Fibroblast of skin of right quadriceps (primary cell): ENCODE measurements at places on chromosomes 12 and 14.
A peak's percentile ranks its signal among the peaks of the same experiment; 100 is the strongest.

GRCh38 chr12:131116468-131117117, 162.9 kb downstream of the ADGRD1 start:
- DNase-seq = peak; percentile 52

DNA sequence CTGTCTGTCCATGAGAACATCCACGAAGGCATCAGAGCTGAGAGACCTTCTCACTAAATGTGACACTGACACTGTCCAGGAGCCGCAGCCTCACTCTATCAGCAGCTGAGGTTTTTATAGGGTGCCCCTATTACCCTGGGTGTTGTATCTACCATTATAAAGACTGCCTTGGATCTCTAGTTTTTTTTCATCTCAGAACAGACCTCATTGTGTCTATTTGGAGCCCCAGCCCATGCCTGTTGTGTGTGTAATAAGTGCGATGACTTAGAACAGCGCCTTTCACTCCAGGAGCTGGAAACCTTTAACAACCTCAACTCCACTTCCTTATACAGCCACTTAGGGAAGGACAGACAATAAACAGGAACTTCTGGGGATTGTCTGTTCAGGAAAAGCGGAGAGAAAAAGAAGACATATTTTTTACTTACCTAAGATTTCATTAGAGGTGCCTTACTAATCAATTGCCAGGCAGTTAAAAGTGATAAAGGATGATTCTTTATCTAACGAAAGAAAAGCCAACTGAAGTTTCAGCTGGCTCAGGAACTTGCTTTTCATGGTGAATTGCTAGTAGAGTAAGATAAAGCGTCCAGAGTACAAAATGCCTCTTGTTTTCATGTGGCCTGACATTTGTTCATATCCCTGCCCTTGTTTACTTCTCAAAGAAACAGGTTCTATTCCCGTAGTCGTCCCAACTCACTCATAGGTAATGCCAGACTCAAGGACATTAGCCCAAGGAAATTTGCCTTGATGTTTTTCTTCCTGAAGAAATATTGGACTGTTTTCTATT, 420.6 kb downstream of the RAD51B start:
- DNase-seq = no peak

- DNase-seq = peak; percentile 60
These were observed 1.2 kb upstream of the SH2B3 start for GRCh38 chr12:111404362-111405148.

GRCh38 chr12:96303653-96304052, 96.6 kb downstream of the CDK17 start:
- DNase-seq = no peak

DNA sequence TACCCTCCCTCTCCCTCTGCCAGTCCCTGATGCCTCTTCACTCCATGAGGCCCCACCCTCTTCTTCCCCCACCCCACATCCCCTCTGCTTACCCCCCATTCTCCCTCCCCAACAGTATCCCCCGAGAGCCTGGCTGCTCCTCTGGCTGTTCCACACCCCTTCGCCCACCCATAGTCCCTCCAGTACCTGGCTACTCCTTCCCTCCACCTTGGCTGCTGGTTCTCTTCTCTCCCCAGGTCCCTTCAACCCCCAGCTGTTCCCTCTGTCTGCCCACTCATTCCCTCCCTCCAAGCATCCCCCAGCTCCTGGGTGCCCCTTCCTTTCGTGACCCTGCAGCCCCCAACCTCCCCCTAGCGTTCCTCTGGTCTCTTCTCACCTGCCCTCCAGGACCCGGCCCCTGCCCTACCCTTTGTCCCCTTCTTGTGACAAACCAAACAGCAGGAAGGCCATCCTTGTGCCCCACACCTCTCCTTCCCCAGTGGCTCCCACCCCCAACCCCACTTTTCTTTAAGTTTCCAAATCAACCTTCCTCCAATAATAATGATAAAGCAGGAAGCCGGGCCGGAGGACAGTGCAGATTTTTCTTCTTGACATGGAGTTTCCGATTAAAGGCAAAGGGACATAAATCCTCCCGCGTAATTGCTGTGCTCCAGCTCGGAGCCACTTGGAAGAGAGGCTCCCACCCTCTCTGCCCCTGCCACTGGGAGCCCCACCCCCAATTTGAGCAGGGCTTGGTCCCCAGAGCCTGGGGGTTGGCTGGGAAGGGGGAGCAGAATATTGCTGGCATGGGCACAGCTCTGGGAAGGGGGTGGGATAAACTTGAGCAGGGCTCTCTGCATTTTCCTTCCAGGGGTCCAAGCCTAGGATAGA, 40.0 kb downstream of the SMUG1 start:
- no peak for DNase-seq

- DNase-seq = no peak
These were observed 120.7 kb upstream of the SCAF11 start for GRCh38 chr12:46110928-46111699.

- no peak for DNase-seq
These were observed 15.7 kb upstream of the SLC10A1 start for GRCh38 chr14:69812711-69813110.

- peak; percentile 35 for DNase-seq
These were observed 6.9 kb upstream of the SVOP start for GRCh38 chr12:109027767-109028166.

DNA sequence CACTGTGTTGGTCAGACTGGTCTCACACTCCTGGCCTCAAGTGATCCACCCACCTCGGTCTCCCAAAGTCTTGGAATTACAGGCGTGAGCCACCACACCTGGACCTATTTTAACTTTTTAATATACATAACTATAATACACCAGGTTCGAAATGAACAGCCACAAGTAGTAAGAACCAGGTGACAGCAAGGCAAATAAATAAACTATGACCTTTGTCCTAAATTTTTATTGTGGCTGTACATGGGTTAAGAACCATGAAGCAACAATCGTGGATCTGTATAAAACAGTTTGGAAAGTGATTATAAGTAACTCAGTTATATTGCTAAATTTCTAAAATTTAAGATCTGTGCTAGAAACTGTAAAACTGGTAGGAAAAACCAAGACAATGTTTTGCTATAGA, 41.5 kb downstream of the GXYLT1 start:
- DNase-seq = no peak

DNA sequence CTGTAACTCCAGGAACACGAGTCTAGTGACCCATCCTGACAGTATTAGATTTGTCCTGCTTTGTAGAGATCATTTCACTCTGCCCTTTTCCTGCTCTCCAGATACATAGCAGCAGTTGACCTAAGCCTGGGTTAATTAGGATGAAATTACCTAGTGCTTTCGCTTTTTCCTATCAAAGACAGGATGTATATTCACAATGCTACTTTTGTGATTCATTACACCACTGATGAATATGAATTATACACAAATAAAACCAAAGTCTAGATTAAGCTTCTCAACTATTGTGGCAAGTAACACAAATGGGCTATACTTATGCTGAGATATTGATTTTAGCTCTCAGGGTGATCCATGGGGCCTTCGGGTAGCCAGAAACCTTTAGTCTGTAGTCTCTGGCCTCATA, 17.9 kb downstream of the CERS5 start:
- no peak for DNase-seq

DNA sequence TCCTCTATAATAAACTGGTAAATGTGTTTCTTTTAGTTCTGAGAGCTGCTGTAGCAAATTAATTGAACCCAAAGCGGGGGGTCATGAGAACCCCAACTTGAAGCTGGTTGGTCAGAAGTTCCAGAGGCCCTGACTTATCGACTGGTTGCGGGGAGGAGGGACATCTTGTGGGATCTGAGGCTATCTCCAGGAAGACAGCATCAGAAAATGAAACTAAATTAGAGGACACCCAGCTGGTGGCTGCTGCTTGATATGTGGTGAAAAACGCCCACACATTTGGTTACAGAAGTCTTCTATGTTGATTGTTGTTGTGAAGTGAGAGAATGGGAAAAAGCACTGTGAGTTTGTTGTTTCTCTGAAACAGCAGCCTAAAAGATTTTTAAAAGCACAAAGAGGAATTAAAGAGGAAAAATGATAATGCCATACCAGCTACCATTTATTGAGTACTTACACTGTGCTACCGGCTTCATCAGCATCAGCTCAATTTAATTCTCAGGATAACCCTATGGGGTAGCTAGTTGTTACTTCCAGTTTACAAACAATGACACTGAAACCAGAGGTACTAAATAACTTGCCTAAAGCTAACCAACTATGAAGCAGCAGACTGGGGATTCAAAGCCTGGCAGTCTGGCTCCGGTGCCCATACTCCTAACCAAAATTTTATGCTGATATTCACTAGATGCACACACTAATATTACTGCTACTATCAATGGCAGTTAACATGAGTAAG, 24.3 kb downstream of the DDX24 start:
- no peak for DNase-seq

GRCh38 chr12:59046763-59047534, 126.6 kb upstream of the LRIG3 start:
- DNase-seq = no peak

DNA sequence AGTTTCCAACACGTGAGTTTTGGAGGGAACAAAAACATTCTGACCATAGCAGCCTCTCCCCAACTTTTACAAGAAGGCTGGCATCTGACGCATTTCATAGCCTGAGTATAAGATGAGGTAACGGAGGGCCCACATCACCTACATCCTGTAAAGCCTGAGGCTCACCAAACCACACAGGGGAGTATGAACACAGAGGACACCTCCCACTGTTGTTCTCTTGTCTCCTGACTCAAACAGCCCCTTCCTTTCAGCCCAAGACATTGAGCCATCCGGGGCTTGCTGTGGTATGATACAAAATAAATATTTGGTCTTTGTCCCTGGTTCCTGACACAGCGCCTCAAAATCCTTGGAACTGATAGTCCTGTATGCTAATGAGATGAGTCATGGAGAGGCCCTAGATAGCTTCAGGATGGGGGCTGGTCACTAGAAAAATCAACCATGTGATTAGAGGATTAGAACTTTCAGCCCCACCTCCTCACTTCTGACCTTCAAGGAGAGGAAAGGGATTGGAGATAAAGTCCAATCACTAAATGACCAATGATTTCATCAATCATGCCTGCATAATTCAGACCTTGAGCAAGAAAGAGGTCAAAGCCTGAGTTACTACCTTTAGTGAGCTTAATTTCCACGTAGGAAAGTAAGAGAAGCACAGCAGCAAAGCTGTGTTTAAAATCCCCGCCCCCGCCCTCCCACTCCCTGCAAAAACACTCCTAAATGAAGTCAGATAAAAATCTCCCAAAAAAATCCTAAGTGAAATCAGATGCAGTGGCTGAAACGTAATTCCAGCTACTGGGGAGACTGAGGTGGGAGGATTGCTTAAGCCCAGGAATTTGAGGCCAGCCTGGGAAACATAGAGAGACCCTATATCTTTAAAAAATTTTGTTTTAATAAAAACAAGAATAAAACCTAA, 236.4 kb downstream of the PCNX1 start:
- DNase-seq = peak; percentile 87

DNA sequence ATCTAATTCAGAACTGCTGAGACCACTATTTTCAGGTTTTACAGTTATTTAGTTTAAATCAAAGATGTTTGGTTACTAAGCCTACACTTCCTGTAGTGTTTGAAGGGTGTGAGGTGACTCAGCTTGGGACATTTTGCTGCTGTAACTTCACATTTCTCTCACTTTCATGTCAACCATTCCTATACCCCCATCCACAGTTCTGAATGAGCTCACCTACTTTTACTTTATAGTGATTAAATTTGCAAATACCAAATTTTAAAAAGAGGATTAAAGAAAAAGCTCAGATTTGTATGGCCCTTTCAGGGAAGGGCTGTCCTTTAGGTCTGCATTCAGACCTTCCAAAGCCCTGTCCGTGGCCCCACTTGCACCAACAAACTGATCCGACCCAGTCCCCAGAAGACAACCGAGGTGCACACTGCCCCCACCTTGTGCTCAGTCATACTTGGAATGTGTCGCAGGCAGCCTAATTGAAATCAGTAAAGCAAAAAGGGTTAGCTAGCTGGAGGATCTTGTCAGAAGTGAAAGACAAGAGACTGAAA, 174.4 kb downstream of the MON2 start:
- peak; percentile 74 for DNase-seq
